SHP77 treated with DMSO at 0.1 percent for 48 hours (cell line): ENCODE measurements at places on chromosomes 3 and 15.

- no peak for DNase-seq
These were observed 67.8 kb downstream of the DHX30 start for GRCh38 chr3:47870702-47871260.

GRCh38 chr3:130515755-130516154 is 1.2 kb upstream of the COL6A6 start:
- no peak for DNase-seq

DNA sequence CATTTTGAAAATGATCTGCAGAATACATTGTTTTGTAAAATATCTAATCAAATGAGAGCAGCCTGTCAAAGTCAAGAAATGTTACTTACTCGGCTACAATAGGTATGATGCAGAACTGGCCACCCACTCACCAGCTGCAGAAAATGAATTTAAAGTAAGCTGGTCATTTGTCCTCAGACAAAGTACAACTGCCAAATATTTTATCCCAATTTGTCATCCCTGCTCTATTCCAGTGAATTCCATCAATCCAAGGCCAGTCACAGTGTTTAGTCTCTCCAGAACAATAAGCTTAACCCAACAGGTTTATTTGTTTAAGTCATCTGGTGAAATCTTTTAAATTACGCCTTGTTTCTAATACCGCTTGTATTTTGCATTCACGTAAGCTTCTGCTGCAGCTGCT is 46.6 kb upstream of the TCF12 start:
- no peak for DNase-seq

DNA sequence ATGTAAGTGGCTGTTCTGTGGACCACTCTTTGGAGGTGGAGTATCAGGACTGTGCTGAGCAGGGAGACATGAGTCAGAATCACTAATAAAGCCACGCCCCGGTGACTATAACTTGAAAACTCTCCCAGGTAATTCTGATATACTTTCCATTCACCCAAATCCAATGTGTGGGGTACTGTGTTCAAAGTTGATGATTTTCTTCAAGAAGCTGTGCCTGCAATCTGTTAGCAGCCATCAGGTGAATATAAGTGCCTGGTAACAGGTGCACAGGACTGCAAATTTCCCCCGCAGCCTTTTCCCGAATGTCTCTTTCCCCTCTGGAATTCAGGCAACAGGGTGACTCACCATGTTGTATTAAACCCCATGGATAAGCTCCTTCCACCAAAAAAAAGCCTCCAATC is 17.0 kb downstream of the MAGI1 start:
- DNase-seq = no peak

DNA sequence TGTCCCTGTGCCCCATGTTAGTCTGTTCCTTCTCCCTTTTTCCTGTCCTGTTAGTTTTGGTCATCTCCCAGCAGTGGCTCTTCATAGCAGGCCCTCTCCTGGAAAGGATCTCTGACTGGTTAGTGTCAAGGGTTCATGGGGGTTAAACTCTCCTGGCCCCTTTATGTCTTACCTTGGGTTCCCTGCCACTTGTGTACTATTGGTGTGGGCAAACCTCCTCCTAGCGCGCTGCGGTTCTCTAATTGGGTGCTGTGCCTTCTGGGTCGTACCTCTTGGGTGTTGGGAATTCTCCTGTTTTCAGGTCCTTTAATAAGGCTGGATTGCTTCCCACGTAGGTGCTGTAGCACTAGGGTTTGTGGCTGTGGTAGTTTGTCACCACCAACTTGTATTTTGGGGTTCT is 18.8 kb downstream of the GMPS start:
- no peak for DNase-seq

GRCh38 chr3:37813403-37813802 is 48.3 kb upstream of the CTDSPL start:
- no peak for DNase-seq

GRCh38 chr3:187725653-187726370 is 19.5 kb downstream of the BCL6 start:
- DNase-seq = no peak

- no peak for DNase-seq
These were observed 78.6 kb downstream of the WDR49 start for GRCh38 chr3:167575000-167575600.

DNA sequence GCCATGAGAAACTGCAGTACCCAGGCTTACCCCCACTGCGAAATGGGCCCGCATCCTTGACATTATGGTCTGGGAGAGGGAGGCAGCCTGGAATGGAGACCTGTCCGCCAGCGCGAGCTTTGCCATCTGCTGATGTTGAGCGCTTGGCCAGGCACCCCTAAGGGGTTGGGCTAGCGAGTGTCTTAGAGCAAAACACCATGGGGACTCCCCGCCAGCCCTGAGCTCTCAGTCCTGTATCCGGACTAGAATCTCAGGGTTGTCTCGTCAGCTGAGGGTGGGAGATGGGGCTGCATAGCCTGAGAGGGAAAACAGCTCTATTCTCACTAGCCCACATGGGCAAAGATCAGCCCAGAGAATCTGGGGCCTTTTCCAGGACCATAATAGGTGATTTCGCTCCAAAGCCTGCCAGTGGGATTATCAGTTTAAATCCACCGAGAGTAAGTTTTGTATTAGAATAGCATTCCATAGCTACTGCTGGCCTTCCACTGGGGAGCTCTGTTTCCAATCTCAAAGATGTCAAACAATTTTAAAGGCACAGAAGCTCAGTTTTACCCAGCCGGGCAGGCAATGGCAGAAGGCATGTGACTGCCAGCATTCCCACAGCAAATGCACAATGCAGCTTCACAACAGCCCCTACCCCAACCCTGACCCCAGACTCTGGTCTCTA is 167.5 kb upstream of the TPM1 start:
- DNase-seq = no peak

- DNase-seq = no peak
These were observed 3.9 kb downstream of the FOXL2 start for GRCh38 chr3:138942861-138943623.

- DNase-seq = no peak
These were observed 29.7 kb downstream of the HACD3 start for GRCh38 chr15:65559941-65560340.

DNA sequence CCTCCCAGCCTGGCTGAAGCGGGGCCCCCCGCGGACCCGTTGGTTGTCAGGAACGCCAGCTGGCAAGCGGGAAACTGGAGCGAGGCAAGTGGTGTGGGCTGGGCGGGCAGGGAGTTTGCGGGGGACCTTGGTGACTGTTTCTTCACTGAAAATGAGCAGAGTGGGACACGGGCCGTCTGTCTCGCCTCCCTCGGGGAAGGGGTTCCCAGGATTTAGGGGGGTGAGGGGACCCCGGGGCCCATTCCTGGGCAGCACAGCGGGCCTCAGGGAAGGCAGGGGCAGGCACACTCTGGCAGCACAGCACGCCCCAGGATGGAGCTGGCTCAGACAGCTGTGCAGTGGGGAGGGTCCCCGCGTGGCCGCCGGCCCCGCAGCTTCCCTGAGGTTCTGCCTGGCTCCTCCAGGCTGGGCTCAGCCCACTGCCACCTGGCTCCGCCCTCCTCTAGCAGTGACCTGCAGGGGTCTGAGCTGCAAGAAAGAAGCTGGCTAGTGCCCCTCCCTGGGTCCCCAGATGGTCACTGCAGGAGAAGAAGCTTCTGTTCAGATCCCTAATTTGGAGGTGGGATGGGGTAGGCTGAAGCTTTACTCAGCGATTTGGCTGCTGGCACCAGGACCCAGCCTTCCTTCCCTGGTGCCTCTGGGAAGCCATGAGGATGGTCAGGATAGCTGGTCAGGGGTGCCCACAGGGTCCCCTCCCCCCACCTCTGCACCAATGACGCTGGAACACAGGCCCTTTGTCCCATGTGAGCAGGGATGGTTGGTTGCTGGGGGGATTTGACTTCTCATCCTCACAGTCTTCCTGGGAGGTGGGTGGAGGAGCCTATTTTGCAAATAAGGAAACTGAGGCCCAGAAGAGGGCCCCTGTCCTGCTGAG is 90.4 kb downstream of the TBC1D2B start:
- DNase-seq = no peak

GRCh38 chr15:58501636-58502188 is 69.9 kb downstream of the LIPC start:
- no peak for DNase-seq

- peak; percentile 48 for DNase-seq
These were observed 215.5 kb upstream of the KCNMB2 start for GRCh38 chr3:178320456-178321351.

GRCh38 chr3:179321668-179322285 is 1.1 kb upstream of the ZNF639 start:
- peak; percentile 56 for DNase-seq

DNA sequence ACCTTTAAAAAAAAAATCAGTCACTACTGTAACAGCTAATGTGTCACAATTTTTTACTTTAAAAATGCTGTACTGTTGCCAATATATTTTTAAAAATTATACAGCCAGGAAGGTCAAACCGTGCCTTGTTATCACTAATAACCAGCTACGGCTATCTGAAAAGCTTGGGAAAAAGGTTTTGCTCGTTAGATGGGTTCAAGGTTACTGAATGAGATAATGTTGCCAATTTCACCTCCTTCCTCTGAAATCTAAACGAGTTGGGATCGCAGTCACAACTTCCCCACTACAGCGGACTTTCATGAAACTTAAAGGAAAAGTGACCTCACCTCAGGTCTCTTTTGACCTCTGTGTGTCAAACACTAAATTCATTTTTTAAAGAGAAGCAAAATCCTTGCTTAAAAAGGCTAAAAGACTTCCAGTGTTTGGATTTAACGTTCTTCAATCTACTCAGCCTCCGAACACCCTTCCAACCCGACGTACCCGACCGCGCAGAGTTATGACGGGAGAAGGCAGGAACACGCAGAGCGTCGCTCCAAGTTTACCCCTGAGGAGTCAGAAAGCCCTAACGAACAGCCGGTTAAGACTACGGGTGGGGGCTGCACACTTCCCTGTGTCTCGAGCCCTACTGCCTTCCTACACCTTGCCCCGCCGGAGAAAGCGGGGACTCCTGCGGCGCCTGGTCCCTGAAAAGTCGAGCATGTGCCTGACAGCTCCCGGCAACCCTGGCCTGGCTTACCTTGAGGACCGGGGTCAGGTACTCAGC is 860 bp downstream of the ATG3 start:
- DNase-seq = no peak

- no peak for DNase-seq
These were observed 96.3 kb upstream of the P2RY1 start for GRCh38 chr3:152738656-152739055.

GRCh38 chr15:101127506-101128076 is 124.3 kb downstream of the CHSY1 start:
- DNase-seq = peak; percentile 10

DNA sequence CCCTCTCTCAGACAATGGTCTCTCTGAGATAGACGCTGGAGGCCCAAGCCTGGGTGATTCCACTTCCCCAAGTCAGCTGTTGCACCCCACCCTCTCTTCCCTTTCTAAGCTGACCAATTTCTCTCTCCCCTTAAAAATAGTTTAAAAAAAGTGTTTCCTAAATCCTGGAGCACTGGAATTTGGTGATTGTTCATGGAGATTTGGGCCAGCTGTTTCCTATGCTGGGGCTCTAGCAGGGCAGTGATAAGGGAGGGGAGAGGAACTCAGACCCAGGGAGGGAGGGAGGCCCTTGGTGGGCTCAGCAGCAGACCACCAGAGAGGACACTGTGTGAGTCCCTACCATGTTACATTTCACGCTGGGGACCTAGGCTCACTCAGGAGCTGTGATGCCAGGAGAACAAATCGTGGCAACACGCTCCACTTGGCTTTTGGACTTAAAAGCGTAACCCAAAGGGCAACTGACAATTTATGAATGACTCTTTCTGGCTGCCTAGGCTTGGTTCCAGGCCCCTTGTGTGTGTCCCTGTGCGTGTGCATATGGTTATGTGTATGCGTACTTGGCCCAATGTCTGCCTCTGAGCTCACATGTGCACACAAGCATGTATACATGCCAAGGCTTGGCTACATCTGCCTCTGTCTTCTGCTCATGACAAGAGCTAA is 59.8 kb upstream of the INSYN1 start:
- DNase-seq = no peak

GRCh38 chr3:195087328-195087727 is 183.6 kb downstream of the XXYLT1 start:
- no peak for DNase-seq

DNA sequence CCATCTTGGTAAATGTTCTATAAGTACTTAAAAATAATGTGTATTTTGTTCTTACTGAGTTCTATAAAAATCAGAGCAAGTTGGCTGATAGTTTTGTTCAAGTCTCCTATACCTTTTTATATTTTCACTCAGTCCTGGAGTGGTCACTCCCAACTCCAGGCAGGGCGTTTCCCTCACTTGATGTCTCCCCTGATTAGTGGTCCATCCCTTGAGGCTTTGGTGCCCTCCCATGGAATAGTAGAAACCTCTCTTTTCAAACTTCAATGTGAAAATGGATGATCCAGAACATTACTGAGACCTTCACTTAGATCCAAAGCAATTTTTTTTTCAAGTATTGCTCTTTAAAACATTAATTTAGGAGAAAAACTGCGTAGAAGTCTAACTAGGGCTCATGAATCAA is 25.0 kb upstream of the SCN10A start:
- DNase-seq = no peak

DNA sequence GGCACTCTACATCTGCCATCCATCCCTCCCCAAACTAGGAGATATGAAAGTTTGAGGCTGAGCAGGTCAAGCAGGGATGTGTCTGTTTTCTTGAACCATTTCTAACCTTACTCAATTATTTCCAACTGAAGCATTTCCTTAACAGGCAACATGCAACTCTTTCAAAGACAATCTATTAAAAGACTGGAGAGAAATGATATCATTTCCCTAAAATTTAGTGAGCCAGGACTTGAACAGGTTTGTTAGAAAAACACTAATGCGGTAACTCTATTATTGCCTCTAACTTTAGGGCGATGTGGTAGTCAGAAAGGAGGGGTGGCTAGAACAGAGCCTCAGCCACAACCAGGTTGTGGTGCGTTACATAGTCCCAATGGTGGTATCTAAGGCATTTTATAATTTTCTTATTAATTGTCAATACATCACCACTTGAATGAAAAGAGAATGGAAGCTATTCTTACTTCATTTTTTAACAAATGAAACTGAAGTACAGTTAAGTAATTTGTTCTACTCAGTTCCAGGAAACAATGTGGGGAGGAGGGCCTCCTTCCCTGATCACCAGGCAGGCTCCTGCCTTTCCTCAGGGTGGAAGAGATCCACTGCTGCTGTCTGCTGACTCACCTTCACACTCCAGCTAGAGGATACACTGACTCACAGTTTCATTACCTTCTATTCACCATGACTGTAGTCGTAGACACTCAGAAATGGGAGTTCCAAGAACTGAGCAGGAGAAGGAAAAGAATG is 22.8 kb downstream of the MYO1E start:
- DNase-seq = no peak

DNA sequence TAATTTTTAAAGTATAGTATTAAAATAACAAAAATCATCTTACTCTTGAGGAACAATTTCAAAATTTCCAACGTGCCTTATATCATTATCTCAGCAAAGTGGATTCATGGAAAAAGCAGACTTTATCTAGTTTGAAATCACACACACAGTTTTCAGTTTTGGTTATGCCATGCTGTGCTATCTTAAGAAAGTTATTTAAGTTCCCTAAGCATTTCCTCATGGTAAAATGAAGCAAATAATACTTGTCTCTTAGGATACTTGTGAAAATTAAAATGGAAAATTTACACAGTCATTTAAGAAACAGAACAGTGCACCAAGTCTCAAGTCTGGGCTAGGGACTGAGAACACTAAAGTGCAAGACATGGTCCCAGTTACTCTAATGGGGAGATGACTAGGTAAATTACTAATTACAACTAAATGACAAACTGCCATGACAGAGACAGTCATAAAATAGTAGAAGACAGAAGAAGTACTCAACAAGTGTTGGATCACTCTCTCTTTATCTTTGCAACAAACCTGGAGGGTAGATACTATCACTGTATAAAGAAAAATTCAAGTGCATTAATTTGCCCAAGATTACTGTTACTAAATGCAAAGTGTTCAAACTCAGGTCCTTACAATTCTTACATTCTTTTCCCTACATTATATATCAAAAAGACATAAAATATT is 44.8 kb downstream of the DMXL2 start:
- DNase-seq = no peak
